Stimulated activated CD4-positive, alpha-beta T cell treated with anti-CD3 and anti-CD28 coated beads, TNF-alpha, amount 100 ng/mL, for 24 hours (primary cell): ENCODE measurements at places on chromosomes 11 and 22.

DNA sequence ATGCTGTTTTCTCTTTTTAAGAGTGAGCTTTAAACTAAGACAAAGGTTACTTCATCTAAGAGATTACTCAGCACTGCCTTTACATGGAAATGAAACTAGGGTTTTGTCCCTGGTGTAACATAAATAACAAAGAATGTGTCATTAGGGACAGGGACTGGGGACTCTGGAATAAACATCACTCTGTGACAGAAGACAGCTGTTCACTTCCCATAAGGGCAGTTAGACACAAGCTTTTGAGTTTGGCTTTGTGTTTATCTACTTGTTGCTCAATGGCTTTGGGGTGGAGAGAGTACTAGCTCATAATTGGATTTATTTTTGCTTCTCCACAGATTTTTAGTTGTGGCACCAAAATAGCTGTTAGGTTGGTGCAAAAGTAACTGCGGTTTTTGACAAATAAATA lies 154.5 kb downstream of the OR4C45 start:
- DNase-seq: no peak

DNA sequence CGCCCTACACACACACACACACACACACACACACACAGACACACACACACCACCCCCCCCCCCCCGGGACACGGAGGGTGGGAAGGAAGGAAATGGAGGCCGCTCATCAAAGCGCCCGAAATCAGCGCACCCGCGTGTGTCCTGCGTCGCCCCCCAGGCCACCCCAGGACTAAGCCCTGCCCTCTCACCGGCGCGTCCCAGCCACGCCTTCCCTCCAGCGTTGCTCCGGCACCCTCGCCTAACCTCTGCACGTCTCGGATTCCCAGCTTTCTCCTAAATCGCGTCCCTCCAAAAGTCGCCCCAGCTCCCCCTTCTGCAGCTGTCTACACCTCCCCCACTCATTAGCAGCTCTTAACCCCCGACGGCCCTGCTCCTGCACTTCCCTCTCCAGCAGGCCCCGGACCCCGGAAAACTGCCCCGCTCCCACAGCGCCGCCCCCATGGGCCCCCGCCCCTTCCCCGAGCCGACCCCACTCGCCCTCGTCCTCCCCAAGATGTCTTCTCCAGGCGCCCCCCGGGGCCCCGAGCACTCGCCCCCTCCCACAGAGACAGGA lies 557 bp downstream of the PACSIN2 start:
- DNase-seq: peak; percentile 31

- no peak for DNase-seq
Measured at GRCh38 chr11:12042215-12042676, 33.8 kb upstream of the DKK3 start.

DNA sequence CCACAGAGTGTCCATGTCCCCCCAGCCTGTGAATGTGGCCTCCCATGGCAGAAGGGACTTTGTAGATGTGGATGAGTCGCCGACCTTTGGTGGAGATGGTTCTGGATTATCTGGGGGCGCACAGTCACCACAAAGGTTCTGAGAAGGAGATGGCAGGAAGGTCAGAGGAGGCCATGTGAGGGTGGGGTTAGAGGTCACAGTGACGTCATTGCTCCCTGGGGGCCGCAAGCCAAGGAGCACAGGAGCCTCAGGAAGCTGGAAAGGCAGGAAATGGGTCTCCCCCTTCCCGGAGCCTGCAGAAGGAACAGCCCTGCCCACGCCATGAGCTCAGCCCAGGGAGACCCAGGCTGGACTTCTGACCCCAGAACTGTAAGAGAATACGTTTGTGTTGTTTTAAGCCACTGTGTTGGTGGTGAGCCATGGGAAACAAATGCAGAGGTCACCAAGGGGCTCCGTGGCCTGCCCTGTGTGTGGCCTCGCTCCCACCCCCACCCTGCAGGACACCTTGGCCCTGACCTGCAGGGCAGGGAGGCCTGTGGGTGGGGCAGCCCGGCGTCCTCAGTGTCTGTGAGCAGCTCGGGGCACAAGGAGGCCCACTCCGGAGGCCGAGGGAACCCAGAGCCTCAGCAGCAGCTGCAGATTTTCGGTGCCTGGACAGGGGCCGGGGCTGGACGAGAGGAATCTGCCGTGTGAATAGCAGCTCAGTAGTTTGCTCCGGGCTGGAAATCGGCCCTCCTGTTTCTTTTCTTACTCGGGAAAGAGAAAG lies 32.1 kb downstream of the GRAMD4 start:
- DNase-seq: no peak

DNA sequence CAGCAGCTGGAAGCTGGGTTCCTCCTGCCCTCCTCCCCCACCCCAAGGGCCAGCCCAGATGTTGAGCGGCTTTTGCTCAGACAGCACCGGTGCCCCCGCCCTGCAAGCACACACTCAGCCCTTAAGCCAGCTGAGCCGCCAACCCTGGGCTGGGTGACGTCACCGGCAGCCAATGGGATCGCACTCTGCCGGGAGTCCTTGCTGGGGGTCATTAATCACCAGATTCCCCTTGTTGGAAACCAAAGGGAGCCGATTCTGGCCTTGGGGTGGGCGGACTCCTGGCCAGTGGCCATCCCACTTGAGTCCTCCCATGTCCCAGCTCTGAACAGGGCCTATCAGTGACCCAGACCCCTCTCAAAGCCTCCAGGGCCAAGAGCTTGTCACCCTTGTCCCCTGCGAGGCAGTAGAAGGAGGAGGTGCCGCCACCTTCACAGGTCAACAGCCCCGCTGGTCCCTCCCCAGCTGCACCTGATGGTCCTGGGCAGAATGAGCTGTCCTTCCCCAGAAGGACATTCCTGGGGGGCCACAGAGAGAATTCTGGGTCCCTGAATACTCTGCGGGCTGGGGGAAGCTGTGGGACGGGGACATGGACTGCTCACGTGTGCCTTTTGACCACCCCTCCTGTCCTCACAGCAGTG lies 7.4 kb downstream of the DUSP8 start:
- DNase-seq: no peak

DNA sequence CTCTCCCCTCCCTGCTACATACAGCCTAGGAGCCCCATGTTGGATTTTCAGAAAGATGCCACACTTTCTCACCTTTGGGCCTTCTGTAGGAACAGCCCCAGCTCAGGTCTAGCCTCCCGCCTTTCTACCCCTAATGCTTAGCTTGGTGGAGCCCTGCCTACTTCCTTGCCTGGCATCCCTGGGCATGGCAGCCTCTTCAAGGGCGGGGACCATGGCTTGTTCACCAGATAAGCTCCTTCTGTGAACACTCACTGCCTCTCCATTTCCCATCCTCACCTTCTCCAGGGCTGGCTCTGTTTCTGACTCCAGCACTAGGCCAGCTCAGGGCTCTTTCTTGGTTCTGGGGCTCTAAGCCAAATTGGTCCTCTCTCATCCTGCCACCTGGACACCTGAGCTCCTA lies 1.4 kb downstream of the SEPTIN3 start:
- DNase-seq: no peak

GRCh38 chr11:31643857-31644256 lies 134.3 kb downstream of the ELP4 start:
- no peak for DNase-seq
